ENCODE measurements at places on chromosomes 2 and 18. TPM values are rescaled to one million over a fixed set of nuclear protein-coding genes. Genes with fewer than 3 reads are reported as not detected.

CERS6 gene
- 14.5 TPM for total RNA-seq

RRM2 gene
- total RNA-seq, result 60.6 TPM

ZCCHC2 gene
- total RNA-seq, result 5.7 TPM

SERPINB10 gene
- total RNA-seq, result not detected

KCNIP3 gene
- total RNA-seq, result 0.96 TPM

TMEM200C gene
- 2.5 TPM for total RNA-seq

CCDC102B gene
- total RNA-seq, result 18.3 TPM

POTEI gene
- not detected for total RNA-seq

MOGAT1 gene
- total RNA-seq, result not detected

RFTN2 gene
- 4.5 TPM for total RNA-seq

ARHGAP15 gene
- 1.4 TPM for total RNA-seq

EIF4E2 gene
- total RNA-seq, result 52.2 TPM

FBXO15 gene
- total RNA-seq, result not detected

CCBE1 gene
- total RNA-seq, result 34.5 TPM

ADGRF3 gene
- not detected for total RNA-seq

ABCG8 gene
- total RNA-seq, result not detected

DARS1 gene
- total RNA-seq, result 85.4 TPM

CCL20 gene
- total RNA-seq, result 14.0 TPM

RBFA gene
- 29.5 TPM for total RNA-seq

CCDC178 gene
- total RNA-seq, result 1.7 TPM

CCDC74A gene
- 17.2 TPM for total RNA-seq

ZEB2 gene
- total RNA-seq, result 112 TPM

CFC1 gene
- not detected for total RNA-seq

SAG gene
- not detected for total RNA-seq

CDH2 gene
- total RNA-seq, result 21.9 TPM

DNAJC5G gene
- total RNA-seq, result not detected

APLF gene
- total RNA-seq, result 2.6 TPM

RASGRP3 gene
- 1.9 TPM for total RNA-seq

DSG4 gene
- total RNA-seq, result not detected

CSRNP3 gene
- total RNA-seq, result 1.0 TPM

TRABD2A gene
- total RNA-seq, result 5.3 TPM

ANKRD30BL gene
- not detected for total RNA-seq

UCN gene
- total RNA-seq, result 1.0 TPM

ATG16L1 gene
- 16.0 TPM for total RNA-seq

BMP10 gene
- total RNA-seq, result not detected

VAMP8 gene
- 3.2 TPM for total RNA-seq

CARF gene
- 3.6 TPM for total RNA-seq

Data from epithelial cell of alveolus of lung (primary cell).